ENCODE measurements at places on chromosomes 13 and 19.

GRCh38 chr13:77510156-77510555 is 25.4 kb upstream of the SCEL start:
- DNase-seq, result no peak

- no peak for DNase-seq
Observed at GRCh38 chr19:17405250-17406045, at the start of gene BST2. BST2 (minus strand) TSS chr19:17405630; CDS start chr19:17405575, 55 bp downstream.

DNA sequence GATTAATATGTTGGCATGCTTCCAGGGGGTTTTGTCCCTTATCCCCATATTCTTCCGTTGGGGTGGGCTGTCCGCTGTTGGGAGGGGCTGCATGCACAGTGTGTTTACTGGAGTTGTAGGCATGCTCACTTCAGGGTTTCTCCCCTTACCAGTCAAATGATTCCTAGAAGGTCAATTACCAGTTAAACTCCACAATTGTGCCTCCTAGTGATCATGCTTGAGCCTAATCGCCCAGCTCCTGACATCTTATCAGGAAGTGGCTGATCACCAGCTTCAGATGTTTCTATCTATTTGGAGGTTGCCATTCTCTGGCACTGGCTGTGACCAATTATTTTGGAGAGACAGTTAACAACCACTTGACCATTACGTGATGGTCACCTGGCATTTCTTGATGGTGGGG is 1090.0 kb downstream of the SLITRK5 start:
- no peak for DNase-seq

- DNase-seq, result no peak
Observed at GRCh38 chr19:45528744-45529419, 21.6 kb downstream of the VASP start.

DNA sequence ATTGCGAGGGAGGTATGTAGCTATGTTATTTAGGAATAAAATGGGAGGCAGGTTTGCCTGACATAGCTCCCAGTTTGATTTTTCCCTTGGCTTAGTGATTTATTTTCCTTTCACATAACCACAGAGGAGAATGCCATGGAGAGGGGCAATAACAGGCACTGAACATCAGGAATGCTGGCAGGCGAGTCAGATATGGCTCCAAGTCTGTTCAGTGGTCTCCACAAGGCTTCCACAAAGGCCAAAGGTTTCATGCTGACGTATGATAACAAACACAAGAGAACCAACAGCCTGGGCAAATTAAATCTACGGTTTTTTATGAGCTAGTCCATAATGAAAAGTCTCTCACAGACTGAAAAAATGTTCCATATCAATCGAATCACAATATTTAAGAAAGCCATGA is 66.7 kb downstream of the SUCLA2 start:
- DNase-seq, result no peak

DNA sequence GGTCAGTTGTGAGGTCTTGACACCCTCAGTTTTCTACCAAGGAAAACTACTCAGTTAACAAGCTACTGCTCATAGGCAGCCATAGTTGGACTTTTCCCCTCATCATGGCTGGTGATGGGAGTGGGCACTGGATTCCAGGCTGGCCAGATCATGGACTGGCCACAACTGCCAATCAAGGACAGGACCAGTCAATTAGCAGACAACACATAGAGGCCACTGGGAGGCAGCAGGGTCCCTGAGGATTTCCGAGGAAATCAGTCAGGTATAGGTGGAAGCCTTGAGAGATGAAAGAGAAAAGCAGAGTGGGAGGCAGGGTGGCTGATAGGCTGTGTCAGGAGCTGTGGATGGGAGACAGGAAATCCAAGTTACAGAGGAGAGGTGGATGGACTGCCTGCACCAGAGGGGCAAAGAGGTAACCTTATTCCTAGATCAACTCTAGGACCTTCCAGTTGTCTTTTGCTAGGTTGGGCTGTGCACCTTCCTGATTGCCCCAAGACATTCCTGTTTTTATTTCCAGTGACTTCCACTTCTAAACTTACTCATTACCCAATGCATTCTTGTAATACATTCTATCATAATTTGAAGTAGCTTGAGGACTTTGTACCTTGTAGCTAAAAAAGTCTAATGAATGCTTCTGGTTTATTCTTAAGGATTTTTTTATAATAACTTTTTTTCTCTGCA is 361.8 kb downstream of the KCNRG start:
- DNase-seq, result no peak

DNA sequence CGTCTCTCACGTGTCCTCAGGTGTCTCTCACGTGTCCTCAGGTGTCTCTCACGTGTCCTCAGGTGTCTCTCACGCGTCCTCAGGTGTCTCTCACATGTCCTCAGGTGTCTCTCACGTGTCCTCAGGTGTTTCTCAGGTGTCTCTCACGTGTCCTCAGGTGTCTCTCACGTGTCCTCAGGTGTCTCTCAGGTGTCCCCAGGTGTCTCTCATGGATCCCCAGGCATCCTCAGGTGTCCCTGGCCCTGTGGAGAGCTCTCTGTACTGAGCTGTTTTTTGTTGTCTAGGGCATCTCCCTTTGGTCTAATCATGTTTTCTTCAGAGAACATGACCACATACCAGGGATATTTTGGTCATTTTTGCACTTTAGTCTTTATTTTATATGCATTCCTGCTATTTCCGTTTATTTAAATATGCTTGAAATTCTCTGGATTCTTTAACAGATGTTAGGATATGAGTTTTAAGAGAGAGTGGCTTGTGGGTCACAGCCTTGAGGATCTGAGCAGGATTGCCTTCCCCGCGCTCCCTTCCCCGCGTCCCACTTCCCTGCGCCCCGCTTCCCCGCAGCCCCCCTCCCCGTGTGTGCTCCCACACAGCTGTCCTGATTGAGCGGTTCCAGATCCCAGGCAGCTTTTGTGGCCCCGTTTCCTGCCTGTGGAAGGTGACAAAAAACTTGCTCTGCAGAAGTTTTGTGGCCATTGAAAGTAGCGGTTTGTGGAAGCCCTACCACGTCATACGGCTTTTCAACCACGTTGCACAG is 31.9 kb downstream of the ATP4B start:
- no peak for DNase-seq
